ENCODE measurements at places on chromosomes 5 and 9.
A peak's percentile ranks its signal among the peaks of the same experiment; 100 is the strongest.

DNA sequence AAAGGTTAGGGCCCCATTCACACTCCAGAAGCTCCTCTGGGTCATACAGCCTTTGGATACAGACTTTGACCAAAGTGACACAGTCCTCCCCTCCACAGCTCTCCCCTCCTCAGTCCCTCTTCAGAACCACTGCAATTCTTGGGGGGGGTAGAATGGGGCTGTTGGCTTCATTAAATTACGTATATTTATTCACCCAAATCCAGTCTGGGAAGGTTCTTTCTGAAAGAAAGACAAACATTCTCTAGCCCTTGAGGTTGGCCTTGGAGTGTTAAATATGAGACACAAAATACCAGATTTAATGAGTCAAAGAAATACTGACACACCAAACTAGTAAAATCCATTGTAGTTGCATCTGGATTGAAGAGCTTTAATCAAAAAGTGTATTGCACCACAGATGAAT is 16.1 kb downstream of the ARPC5L start:
- DNase-seq, result no peak

DNA sequence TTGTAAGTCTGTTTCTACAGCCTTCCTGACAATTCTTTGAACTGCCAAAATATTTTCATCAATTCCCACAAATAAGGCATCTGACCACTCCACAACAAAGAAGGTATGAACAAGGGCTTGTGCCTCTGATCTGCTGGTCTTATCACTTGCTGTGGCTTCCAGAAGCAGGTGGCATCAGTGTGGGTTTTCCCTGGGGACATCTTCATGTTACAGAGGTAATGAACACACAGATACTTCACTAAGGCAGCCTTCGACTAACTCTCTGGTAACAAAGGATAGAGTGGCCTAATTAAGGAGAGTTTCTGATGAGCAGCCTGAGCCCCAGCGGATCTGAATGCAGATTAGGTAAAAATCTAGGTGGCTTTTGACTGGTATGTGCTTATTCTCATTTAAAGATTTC is 15.2 kb upstream of the ERAP2 start:
- DNase-seq, result peak; percentile 29

DNA sequence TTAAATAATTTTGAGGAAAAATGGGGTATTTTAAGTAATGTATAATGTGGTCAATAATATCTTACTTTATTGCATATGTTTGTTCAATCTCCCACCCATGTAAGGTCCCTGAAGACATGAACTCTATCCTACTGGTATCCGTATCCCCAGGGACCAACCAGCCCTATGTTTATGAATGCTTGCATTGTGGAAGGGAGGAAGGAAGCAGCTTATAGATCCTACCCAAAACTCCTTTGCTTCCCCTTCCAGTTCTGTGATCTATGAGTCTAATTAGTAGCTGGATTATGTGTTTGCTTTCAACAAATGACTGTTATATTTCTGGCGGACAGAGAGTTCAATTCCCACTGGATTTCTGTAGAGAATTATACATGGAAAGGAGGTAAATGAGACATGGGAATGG is 45.6 kb downstream of the CNTRL start:
- DNase-seq, result no peak

- no peak for DNase-seq
Observed at GRCh38 chr5:180281706-180282105, 10.2 kb downstream of the MAPK9 start.

GRCh38 chr5:89330140-89330539 is 447.2 kb upstream of the MEF2C start:
- DNase-seq, result no peak

DNA sequence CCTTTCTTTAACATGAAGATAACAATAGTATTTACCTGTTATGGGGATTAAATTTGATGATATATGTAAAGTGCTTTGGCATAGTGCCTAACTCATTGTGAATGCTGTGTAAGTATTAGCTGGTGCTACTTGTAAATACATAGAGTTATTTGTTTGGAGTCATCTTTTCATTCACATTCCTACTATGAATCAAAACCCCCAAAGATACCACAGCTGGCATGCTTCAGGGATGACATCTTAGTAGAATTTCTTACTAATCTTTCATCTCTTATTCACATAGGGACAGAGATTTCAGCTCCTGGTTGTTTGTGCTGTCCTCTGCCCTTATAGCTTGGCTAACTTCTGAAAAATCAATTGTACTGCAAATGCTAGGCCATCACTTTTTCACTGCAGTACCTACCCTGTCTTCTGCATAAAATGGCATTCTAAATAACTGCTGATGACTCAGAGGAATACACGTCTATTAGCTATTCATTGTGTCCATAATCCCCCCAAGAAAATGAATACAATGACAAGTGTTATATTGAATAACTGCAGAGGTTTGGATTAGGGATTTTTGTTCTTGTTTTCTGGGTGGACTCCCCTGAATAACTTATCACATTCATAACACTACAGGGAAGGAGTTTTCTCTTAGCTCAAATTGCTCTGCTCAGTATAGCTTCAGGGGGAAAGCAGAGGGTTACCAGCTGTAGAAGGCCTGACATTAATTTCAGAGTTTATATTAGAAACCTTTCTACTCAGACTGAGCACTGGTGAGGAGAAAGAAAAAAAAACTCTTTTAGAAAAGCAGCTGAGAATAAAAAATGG is 192.2 kb upstream of the C9orf72 start:
- DNase-seq, result peak; percentile 31

DNA sequence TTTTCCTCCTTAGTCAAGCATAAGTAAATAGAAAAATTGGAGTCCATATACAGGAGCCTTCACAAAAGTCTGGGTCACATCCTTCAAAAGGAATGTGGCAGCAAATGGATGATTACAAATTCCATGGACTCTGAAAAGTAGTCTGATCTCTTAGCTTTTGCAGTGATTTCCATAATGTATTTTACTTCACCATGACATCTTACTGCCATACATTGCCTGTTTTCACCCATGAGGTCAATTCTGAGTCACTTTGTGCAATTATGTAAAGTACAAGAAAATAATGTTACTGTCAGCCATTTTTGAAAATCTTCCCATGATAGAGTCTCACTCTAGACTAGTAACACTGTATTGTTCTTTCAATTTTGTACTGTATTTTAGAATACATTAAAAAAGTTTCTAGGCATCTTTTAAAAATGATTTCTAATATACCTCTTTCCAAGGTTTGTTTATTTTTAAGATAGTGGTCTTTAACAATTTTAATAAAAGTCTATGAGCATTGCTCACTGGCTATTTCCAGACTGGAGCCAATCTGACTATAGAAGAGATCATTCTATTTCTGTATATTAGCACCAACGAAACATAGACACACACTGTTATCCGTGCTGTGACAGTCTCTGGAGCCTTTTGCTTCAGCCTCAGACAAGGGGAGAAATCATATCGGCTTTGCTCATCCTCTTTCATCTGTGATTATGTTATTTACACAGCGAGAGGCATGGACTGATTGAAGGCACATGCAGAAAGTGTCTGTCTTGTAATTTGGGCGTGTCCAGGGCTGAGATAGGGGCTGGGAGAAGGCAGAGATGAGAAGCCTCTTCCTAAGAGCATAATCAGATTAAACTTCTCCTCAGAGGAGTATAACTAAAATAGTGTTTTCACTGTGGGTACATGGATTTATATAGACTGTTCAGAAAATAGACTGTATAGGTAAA is 22.9 kb upstream of the ACTBL2 start:
- DNase-seq, result peak; percentile 10

DNA sequence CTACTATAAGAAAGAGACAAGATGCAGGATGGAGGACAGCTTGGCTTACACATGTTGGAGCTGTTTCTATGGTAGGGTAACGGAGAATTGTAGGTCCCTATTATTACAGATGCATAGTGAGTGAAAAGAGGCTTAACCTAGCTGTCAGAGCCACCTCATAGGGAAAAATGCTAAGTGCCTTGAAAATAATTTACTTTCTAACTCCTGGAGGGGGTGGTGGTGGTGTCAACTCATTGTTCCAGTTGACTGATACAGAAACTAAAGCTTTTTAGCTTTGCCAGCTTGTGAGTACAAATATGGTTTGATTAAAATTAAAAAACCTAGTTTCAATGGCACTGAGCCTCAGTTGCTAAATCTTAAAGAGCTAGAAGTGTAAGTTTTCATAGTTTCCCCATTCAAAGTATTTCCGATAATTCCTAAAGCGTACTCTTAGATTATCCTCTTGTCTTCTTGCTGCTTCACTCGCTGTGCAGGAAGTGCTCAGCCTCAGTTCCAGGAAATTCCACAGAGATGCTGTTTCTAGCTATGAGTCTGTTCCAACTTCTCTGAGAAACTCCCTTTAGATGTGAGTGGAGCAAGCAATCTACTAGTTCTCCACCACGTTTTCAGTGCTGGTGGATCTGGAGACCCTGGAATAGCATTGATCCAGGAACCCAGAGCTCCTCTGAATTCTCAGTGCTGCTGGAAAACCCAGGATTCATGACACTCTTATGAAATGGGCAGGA is 265.2 kb downstream of the DMAC1 start:
- DNase-seq, result no peak

DNA sequence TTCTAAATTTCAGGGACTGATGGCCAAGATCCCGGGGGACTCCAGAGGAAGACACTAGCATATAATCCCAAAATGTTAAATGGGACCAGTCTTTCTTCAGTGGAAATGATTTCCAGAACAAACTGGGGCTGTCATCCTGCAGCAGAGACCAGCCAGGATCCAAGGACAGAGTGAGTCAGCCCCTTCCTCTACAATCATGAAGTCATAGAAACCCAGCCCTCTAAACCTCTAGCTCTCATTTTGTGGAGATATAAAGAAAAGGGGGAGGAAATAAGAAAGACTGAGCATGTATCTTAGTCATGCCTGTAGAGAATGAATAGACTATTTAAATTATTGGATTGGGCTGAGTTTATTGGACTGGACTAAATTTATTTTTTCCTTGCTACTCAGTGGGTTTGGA is 318.3 kb downstream of the AGTPBP1 start:
- DNase-seq, result no peak

DNA sequence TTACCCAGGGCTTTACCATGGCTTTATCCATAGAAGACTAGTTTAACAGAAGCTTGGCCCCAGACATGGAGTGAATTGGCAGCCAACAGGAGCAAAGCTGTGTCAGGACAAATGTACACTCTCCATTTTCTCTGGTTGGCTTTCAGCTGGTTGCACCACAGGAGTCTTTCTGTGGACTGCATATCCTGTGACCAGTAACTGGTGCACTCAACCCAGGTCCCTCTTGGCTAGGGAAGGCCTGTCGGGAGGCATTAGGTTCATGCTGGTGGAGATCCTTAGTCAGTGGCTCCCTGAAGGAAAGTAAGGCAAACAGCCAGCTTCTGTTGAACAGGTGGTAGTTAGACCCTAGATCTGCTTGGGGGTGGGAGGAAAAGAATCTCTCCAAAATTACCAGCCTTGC is 146.9 kb upstream of the TLX3 start:
- peak; percentile 45 for DNase-seq

GRCh38 chr5:24693609-24694008 is 48.8 kb upstream of the CDH10 start:
- no peak for DNase-seq

Measured in eye (tissue), 1 donor.